Lung (tissue), 17 donors: ENCODE measurements at places on chromosomes 6 and 20. TPM values are rescaled to one million over a fixed set of nuclear protein-coding genes. Genes with fewer than 3 reads are reported as not detected.
A peak's percentile ranks its signal among the peaks of the same experiment; 100 is the strongest.

DNA sequence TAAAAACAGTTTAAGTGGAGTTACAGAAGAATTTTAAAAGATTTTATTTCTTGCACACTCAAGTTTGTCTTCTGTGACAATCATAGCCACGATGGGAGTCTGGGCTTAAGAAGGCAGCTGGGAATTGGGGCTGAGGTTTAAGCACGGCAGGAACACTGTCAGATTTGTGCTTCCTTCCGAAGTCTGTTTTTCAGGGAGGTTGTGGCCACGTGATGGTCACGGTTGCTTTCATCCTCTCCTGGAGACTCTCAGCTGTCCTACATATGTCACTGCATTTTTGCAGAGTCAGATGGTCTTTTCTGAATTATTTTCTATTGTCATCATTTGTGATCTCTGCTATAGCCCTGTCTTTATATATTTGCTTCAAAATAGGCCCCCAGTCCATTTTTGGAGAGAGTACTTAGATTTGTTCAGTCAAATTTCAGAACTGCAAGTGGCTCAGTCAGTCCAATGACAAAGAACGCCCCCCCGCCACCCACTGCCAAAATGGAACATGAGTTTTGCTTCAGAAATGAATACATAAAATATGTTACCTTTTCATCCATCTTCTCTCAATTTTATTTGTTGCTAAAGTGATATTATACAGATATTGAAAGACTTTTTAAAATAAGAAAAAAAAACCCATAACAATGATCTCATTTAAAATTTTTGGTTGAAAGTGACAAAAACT, 111.8 kb upstream of the ZFP64 start:
- DNase-seq, result no peak

- no peak for DNase-seq
Measured at GRCh38 chr20:3003416-3003815, 40.0 kb upstream of the GNRH2 start.

DNA sequence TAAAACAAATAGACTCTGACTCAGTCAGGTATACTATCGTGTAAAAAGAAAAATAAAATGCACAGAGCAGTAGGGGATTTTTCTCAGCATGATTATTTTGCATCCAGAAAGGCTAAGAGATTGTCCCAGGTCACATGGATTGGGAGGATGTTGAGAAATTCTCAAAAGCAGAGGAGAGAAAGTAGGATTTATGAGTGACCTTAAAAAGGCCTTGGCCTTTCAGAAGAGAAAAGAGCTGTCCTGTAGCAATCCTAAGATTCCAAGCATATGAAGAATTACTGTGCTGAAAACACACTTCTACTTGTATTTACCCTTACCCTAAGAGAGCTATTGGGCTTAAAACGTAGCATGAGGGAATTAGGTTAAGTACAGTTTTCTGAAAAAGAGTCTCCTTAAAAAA, 149.7 kb upstream of the ENPP5 start:
- DNase-seq, result no peak

GRCh38 chr6:129029778-129030177, 146.8 kb downstream of the LAMA2 start:
- DNase-seq, result no peak

GRCh38 chr20:57630061-57630460, 9.8 kb upstream of the ZBP1 start:
- DNase-seq, result no peak

DNA sequence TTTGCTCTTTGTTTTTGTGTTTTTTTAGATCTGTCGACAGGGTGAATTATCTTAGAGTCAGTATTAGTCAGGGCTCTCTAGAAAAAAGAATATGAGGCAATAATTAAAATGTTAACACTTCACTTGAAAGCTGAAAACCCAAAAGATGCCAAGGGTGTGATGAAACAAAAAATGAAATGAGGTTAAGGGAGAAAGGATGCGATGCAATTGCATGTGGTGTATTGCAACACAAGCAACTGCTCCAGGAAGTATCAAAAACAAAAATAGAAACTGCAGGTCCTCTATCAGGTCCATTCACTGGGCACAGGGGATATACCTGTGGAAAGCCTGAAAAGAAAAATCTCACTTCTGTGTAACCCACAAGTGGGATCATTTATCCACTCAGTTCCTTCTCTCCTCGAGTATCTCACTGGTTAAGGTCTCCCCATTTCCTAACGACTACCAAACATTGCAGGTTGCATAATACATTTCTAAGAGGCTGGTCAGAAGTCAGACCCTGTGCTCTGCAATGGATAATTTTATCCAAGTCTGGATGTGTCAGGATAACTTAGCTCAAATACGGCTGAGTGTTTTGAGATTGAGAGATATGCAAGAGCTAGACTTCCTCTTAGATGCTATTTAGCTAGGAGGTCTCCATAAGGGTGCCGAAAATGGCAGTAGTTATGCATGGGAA, 257.7 kb upstream of the GJE1 start:
- no peak for DNase-seq

DNA sequence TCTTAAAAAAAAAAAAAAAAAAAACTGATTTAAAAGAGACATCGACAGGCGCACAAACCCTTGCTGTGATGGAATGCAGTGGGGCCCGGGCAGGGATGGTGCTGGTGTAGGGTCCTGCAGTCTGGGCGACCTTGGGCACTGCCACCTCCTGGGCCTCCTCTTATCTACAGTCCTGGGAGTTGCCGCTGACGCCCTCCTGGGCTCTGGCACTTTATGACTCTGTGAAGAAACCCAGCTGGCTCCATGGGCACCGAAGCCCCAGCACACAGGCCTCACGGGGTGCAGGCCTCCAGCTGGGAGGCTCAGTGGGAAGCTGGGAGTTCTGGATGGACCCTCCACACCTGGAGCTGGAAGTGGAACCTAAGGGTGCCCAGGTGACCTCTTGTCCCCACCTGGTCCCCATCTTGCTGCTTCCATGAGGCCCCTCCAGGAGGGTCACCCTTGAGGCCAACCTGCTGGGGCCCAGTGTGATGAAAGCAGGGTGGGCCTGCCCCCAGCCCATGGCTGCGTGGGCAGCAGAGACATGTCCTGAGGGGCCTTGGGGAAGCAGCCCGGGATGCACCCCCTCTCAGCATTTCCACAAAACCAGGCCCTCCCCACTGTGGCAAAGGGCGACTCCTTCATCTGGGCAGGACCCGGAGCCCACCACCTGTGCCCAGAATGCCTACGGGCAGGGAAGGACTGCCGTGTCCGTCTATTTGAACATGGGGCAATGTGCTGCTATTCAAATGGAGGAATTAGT, 104.9 kb downstream of the ASXL1 start:
- DNase-seq, result no peak

GRCh38 chr20:63942250-63942951, 13.8 kb downstream of the UCKL1 start:
- peak; percentile 40 for DNase-seq

- DNase-seq, result no peak
Measured at GRCh38 chr6:90893400-90893799, 306.5 kb upstream of the MAP3K7 start.

- DNase-seq, result no peak
Measured at GRCh38 chr20:41365777-41366545, 657 bp downstream of the EMILIN3 start.

Gene NHSL1
- 53.7 TPM for total RNA-seq
